T-helper 2 cell treated with Interferon-gamma antibody and Interleukin-4, amounts not matched to agents 5 μg/mL and 100 μg/mL, for 36 hours (primary cell): ENCODE measurements at places on chromosomes 6 and 20.
A peak's percentile ranks its signal among the peaks of the same experiment; 100 is the strongest.

DNA sequence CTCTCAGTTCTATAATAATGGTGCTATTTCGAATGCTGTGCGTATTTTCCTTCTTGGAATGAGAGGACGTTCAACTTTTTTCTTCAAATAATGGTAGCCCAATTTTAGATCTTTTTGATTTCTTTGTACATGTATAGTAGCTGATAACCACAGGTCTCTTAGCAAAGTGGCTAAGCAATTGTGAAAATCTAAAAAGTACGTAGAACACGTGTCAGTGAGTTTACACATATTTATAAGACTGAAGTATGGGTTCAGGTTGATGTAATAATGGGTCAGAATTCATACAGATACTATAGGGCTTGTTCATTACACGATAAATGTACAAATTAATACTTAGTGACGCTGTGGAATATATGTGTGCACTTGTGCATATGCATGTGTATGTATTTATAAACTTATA is 1.3 kb downstream of the SMIM13 start:
- DNase-seq, result no peak

DNA sequence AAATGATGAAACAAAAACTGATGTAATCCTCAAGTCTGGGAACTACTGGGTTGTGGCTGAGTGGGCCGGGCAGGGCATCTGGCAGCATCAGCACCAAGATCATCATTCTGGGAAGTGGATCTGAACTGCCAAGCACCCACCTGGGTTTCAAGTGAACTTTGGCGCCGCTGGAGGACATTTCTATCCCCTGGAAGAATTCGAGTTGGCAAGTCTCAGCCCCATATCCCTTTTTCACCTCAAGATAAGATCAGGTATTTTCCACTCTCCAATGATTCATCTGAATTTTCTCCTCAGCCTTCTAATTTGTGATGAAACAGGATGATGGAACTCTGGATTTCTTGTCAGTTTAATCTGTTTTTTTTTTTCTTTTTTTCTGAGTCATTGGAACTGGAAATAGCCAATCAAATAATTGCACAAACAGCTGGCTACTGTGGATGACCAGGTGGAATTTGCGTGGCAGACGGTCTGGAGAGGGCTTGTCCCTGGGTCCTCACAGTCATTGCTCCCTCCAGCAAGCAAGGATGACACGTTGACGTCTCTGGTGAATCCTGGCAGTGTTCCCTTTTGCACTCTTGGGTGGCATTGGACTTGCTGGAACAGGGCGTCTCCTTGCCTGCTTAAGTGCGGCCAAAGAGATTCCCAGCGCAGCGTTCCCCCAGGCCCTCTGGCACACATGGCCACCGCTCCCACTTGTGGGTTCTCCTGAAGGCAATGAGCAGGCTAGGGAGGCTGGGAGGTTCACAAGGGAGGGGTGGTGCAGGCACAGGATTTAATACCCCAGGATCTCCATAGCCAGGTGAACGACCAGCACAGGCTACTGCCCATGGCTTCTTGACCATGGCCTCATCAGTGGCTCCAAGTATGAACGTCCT is 80.4 kb downstream of the DHX35 start:
- DNase-seq, result no peak

- DNase-seq, result no peak
These were observed 858 bp downstream of the FAM83D start for GRCh38 chr20:38926934-38927616.

GRCh38 chr6:111677249-111677990 is 71.7 kb upstream of the TRAF3IP2 start:
- no peak for DNase-seq

- no peak for DNase-seq
These were observed 48.8 kb downstream of the EPB41L2 start for GRCh38 chr6:131014080-131014776.

DNA sequence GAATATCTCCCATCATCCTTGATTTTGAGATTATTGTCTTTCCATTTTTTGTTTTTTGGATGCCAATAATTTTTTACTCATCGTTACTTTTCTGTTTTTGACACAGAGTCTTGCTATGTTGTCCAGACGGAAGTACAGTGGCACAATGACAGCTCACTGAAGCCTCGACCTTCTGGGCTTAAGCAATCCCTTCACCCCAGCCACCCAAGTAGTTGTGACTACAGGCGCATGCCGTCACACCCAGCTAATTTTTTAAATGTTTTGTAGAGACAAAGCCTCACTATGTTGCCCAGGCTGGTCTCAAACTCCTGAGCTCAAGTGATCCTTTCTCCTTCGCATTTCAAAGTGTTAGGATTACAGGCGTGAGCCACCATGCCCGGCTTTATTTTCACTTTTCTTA is 602.4 kb upstream of the AGPAT4 start:
- DNase-seq, result no peak

DNA sequence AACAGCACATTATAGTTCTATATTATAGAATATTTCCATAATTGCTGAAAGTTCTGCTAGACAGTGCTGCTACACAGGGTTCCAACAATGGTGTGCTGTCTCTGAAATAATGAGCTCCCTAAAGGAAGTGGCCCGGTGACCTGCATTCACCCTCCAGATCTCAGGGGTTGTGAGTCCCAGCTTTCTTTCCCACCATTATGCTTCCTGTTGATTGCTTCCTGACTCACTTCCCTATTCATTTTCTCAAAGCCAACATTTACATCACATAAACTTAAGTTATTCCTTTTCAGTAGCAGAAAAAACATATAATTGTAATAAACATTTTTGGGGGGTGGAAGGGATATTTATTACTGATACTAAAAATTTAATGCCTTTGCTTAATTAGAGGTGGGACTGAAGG is 12.9 kb upstream of the CCN6 start:
- DNase-seq, result no peak

- DNase-seq, result no peak
These were observed 810.2 kb downstream of the MAFB start for GRCh38 chr20:39878809-39879208.

DNA sequence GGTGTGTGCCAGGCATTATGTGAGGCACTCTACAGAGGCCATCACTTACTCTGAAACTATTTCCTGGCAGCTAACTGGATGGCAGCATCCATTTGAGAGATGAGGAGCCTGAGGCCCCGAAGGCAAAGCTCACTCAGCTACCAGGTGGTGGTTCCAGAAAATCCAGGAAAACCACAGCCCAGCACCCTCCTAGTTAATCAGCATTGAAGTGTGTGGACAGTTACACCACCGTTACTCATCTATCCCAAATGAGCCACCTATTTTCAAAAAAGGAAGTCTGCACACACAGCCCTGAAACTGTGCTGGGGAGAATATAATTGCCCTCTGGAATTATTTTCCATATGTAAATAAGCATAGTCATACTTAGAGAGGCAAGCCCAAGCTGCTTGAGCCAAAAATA is 67.4 kb downstream of the CNBD2 start:
- DNase-seq, result no peak

GRCh38 chr6:4506792-4507191 is 269.4 kb upstream of the CDYL start:
- no peak for DNase-seq

GRCh38 chr20:1629321-1629720 is 9.5 kb upstream of the SIRPB1 start:
- DNase-seq, result no peak

- no peak for DNase-seq
These were observed 2.4 kb upstream of the MICB start for GRCh38 chr6:31495580-31495979.

GRCh38 chr6:26205625-26206574 is 118.7 kb downstream of the HFE start:
- DNase-seq, result no peak

- no peak for DNase-seq
These were observed 54.2 kb upstream of the SIRPA start for GRCh38 chr20:1840817-1841553.

- no peak for DNase-seq
These were observed 1.6 kb downstream of the NDRG3 start for GRCh38 chr20:36744243-36744642.

DNA sequence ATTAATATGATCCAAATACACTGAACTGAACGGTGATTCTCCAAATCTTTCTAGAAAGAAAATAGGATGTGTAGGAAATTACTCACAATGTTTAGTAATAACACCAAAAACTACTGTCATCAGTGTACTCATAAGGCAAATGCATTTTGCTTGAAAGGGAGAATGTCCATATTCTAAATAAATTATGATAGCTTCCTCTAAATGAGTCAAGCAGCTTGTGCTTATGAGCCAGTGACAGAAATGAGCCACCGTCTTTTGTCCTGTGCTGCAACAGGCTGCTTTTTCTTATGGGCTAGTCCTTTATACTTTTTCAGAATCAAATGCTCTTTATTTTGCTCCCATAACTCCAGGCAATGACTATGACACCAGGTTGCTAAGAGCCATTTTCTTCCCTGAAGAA is 4.5 kb upstream of the ZNF451 start:
- DNase-seq, result no peak

DNA sequence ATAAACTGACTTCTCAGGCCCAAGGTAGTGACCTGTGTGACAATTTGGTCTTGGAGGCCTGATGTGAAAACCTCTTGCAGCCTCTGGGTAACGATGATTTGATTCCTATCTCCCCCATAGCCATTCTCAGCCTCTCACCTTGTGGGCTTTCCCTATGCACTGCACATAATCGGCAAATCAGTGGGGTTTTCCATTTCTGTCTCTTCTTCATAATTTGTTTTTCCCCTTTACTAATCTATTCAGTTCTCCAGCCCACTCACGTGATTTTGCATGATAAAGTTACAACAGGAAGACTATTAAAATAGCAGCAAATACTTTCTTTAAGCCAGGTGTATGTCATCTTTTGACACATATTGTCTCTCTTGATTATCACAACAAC is 893.7 kb downstream of the TFAP2A start:
- DNase-seq, result peak; percentile 9

DNA sequence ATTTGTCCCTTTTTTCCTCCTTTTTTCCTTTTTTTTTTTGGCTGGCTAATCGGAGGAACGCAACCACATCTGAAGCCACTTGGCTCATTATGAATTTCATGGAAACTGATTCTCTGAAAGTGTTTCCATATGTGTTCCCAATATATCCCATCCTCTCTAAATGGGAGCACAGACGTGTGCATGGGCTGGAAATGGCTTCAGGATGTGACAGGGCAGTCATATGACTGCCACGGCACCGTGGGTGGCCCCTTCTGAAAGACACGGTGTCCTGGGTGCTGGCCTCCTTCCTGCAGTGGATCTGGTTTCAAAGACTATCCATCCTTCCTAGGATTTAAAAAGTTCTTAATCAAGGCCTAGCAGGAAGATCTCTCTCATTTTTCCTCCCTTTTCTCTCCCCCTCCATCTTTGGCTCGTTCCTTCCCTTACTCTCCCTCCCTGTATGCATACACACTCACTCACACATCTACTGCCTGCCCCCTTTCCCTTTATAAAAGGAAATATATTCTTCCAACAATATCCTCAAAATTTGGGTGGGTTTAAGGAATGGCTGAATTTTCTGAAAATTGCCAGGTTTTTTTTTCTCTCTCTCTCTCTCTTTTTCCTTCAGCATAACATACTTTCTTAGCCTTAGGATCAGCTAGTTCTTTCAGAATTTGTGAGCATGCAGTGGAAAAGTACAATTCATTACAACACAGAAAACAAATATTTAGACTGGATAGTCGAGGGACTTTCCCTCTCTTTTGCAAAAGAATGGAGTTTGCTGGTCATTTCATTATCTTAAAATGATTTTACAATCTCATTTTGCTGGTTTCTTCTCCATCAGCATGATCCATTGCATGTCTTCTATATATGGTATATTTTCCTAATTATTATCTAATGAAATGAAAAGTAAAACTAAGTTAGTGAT is 161.2 kb upstream of the SUPT3H start:
- no peak for DNase-seq

DNA sequence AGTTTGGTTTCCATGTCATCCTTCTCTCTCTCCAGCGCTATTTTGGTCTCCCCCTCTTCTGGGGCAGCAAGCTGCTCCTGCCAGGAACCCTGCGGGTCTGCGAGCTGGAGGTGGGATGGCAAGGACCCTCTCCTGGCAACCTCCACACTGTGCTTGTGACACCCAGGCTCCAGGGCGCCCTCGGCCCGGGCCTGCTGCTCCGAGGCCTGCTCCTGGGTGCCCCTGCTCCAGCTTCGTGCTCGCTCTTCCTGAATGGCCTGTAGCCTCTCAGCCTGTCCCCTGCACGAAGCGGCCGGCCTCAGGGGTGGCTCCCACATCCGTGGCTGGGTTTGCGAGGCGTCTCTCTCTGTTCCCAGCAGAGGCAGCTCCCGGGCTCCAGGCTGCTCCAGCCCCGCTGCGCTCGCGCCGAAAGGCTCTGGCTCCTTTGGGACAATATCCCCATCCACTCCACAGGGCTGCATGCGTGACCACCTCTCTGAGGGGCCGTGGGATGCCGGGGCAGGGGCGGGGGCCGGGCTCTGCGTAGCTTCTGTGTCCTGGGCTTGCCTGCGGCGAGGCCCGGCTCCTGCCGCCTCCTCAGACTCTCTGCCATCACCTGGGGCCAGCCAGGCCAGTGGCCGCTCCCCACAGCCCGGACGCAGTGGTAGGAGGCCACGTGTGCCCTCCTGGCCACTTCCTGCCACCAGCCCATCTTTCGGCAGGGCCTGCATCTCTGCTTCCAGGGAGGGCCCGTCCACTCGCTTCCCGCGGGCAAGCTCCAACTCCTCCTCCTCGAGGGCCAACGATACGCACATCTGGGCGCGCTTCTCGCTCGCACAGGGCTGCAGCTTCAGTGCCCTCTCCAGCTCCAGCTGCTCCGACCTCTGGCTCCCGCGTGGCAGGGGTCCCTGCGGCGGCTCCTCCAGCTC is 68.9 kb downstream of the GINS1 start:
- no peak for DNase-seq

- DNase-seq, result no peak
These were observed 202.4 kb downstream of the CDH26 start for GRCh38 chr20:60160451-60161145.

DNA sequence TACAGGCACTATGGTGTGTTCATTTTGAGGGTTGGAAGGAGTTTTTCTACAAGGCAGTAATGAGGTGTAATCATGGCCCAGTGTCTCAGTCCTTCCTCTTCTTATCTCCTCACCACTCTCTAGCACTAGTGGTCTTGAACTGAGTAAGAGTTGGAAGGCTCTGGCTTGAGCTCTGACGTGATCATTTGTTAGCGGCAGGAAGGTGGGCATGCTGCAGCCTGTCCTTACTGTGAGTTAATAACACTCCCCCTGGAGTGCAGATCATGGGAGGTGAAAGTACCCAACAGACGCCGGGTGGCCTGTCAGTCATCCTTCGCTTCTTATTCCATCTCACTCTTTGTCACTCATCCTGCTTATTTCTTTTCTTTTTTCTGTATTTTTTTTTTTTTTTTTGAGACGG is 356.9 kb downstream of the CDKAL1 start:
- no peak for DNase-seq

- no peak for DNase-seq
These were observed 552.0 kb downstream of the C6orf118 start for GRCh38 chr6:164757451-164757850.

DNA sequence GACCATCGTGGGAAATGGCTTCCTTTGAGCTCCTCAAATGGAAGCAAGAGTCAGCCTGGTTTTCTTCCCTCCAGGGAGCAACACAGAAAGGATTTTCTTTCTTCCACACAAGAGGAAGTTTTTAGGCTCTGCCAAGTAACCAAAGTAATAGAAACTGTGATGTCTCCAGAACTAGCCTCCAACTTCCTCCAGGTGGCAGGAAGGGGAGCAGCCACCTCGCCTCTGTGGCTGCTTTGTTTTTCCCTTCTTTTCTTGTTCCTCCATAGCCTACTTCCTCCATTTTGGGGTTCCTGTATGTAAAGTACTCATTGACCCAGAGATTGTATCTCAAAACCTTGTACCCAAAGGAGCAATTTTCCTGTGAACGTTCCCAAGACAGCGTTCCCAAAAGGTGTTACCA is 32.7 kb upstream of the CCR6 start:
- DNase-seq, result no peak

GRCh38 chr20:31801508-31801907 is 17.6 kb upstream of the MYLK2 start:
- no peak for DNase-seq

- no peak for DNase-seq
These were observed 27.9 kb upstream of the SPDEF start for GRCh38 chr6:34583861-34584604.
